ENCODE measurements at places on chromosomes 6 and 20. TPM values are rescaled to one million over a fixed set of nuclear protein-coding genes. Genes with fewer than 3 reads are reported as not detected.

DNA sequence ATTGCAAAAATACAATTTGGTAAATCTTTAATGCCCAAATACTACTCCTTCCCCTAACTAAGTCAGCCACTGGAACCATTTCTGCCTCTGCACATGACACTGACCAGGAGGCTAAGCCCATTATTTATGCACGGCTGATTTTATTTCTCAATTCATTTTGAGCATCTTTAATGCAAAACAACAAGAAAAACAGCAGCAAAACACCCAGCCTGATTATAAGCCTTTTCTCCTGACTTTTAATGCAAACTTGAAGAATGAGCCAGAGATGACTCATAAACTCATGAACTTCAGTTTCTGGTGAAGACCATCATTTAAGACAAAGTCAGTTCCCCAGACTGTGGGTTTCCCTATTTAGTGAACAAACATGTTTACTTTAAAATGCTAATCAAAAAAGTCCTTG lies 51.6 kb downstream of the CYP24A1 start:
- no peak for DNase-seq

The DDR1 gene
- 20.3 TPM for total RNA-seq

- no peak for DNase-seq
These were observed 44.1 kb downstream of the PTK7 start for GRCh38 chr6:43120101-43120763.

DNA sequence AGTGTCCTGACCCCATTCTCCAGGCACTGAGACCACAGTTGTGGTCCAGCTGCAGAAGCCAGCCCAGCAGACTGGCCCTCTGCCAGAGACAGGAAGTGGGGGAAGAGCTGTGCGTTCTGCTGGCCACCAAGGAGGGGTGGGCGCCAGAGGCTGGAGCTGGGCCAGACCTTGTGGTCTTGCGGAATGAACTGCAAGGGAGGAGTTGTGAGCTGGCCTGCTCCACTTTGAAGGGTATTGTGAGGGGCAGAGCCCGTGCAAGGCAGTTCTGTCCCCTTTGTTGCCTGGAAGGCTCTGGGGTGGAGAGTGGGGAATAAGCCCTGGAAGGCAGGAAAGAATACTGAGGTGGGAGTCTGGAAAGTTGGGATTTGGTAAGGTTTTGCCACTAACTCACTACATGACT lies 3.6 kb upstream of the MDFI start:
- no peak for DNase-seq

The NT5E gene
- 2.8 TPM for total RNA-seq

DNA sequence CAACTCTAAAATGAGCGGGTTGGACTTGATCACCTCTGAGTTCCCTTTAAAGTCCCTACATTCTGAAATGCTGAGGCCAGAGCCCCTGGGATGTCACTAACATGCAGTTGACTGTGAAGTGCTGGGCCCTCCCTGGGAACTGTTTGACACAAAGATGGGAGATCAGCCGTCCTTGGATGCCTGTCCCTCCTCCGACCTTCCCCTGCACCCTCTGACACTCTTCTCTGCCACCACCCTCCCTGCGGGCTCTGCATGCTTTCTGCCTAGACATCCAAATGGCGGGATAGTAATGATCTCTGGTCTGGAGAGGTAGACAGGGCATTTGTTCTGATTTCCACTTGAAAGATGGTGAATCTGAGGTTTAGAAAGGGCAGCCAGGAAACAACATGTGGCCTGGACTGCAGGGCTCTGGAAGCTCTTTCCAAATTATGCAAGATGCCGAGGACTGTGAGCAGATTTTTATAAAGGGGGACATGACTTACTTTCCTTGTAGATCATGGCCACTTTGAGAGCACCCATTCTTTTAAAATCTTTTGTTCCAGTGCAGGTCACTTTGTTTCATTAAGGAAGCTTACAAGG lies 113.2 kb downstream of the ZDHHC14 start:
- no peak for DNase-seq

- no peak for DNase-seq
These were observed 98.3 kb downstream of the BMP7 start for GRCh38 chr20:57167971-57168701.

The MATN4 gene
- total RNA-seq: not detected

The SLC16A10 gene
- total RNA-seq: 16.7 TPM

GRCh38 chr6:107545763-107546162 lies 55.8 kb downstream of the SOBP start:
- DNase-seq: no peak

The TGM3 gene
- not detected for total RNA-seq

DNA sequence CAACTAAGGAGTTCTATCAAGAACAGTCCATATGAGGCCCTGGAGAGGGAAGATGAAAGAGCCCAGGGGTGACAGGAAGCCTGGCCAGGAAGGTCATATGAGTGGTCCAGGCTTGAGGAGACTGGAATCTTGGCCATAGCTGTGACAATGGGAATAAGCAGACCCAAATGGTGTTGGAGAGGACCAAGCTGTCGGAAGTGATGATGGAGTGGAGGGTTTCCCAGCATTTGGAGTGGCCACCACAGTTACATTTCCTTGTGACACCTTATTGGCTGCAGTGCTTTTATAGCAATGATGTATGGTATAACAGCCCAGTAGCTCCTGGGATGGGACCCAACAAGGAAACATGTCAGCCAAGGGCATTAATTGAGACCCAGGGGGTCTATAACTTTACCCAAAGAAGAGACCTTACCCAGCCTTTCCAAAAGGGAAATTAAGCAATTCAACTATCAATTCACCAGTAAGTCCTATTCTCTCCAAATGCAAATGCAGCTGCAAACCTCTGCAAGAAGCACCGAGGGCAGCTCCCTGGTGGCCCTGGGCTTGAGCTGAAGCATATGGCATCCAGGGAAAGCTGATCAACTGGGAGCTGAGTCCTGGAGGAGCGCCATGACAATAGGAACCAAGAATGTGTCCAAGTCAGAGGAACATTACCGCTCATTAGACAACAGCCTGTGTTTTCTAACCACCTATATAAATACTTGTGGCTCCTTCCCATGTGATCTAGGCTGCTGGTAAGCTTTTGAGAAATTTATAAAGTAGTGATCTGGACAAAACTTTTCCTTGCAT lies 219.4 kb downstream of the SOD2 start:
- no peak for DNase-seq

The ZBTB9 gene
- 3.9 TPM for total RNA-seq

DNA sequence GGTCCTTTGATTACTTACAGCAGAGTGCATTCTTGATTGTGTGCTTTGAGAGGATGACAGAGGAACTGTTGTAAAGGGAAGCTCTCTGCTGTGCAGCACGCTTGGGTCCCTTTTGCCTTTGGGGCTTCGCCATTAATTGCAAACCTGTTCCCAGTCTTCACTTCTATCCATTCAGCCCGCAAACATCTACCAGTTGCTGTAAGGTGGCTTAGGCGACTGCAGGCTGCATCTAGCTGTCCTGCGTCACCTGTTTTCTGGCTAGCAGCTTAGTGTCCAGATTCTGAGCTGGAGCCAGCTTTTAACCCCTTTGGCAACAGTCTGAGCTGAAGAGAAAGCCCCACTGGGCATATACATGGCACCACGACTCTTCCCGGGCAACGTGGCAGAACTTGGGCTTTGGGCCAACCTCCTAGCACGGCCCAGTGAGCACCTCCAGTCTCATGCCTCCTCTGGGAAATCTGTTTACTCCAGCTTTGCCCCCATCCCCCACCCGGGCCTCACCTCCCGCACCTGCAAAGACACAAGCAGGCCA lies 2.5 kb upstream of the FASTKD5 start:
- DNase-seq: no peak

The CLDN20 gene
- not detected for total RNA-seq

The NKAIN2 gene
- not detected for total RNA-seq

DNA sequence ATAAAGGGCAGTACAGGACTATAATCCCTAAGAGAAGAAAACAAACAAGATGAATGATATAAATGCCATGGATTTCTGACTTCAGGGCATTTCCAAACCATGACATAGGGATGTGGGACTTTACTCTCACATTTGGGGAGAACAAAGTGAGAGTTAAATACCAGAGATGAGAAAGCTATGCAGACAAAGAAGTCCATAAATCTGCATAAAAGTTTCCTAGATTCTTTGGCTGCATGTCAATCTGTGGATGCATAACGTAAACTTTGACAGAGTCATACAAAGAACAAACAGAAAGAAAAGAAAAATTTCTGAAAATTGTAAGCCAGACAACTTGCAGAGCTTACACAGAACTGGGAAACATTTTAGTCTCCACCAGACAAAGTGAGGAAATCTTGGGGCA lies 11.7 kb downstream of the EPM2A start:
- no peak for DNase-seq

DNA sequence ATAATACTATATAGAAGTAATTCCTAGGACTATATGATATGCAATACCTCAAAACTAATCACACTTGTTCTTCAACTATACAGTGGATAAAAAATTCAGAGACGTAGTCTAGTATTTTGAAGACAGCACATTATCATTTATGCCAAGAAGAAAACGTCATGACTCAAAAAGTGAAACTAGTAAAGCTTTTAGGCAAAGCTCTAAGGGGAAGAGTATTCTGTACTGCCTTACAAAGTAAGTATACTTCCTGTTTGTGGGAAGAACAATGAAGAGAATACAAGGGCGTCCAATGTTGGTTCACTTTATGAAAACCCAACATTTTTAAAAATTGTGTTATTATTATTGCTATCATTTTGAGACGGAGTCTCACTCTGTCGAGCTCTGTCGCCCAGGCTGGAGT lies 27.9 kb downstream of the LOC128125822 start:
- no peak for DNase-seq

GRCh38 chr6:136822046-136822375 lies 381 bp upstream of the PEX7 start:
- no peak for DNase-seq

GRCh38 chr6:100553243-100553642 lies 88.5 kb upstream of the SIM1 start:
- DNase-seq: no peak

The PLTP gene
- total RNA-seq: 0.40 TPM

DNA sequence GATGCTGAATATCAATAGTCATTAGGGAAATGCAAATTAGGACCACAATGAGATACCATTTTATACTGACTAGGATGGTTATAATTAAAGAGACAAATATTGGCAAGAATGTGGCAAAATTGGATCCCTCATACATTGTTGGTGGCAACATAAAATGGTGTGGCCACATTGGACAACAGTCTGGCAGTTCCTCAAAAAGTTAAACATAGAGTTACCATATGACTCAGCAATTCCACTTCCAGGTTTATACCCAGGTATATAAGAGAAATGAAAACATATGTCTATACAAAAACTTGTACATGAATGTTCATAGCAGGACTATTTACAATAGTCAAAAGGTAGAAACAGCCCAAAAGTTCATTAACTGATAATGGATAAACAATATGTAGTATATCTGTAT lies 2.0 kb upstream of the CRIP3 start:
- DNase-seq: no peak

The RSPO3 gene
- not detected for total RNA-seq

- DNase-seq: no peak
These were observed 63.0 kb downstream of the JPH2 start for GRCh38 chr20:44123874-44124535.

GRCh38 chr20:49276161-49276960 lies 1.5 kb downstream of the ZNFX1 start:
- no peak for DNase-seq

DNA sequence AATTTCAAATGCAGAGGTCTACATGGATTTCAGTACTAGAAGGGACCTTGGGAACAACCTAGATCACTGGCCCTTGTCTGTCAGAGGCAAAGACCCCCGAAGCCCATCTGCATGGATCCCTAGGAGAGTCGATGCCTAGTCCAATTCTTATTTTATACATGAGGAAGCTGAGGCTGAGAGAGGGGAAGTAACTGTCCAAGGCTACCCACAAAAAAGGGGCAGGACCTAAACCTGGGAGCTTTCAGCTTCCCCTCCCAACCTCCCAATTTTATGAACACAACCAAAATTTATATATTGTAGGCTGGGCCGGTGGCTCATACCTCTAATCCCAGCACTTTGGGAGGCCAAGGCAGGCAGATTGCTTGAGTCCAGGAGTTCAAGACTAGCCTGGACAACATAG lies 73.2 kb downstream of the TRERF1 start:
- DNase-seq: no peak

The CTNNBL1 gene
- 41.7 TPM for total RNA-seq
